ENCODE measurements at places on chromosomes 4 and X.
A peak's percentile ranks its signal among the peaks of the same experiment; 100 is the strongest.

GRCh38 chrX:152641996-152642395 is 4.3 kb downstream of the GABRQ start:
- peak; percentile 5 for DNase-seq

DNA sequence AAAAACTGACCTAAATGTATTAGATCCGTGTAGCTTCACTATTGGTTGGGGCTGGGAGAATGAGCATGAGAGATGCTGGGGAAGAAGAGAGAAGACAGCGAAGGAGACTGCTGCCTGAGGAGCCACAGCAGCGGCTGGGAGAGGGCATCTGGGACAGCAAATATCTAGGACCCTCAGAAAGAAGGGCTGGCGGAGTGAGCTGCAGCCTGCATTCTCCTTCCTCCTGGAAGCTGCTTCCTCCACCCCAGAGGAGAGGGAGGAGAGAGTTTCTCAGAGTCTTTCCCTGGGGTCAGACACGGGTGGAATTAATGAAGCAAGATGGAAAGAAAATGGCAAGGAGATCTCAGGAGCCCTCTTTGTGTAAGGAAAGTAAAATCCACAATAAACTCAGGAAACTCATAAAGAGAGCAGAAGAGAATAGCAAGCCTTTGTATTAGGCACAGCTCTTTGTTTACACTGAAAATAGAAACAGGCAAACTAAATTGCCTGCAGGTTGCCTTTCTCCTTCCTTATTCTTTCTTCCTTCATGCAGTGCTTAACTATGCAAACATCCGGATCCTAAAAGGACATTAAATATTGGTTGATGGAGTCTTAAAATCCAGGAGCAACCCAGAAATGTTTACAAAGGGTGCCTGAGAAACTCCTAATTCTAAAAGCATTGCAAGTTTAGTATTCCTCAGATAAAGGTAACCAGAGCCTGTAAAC is 130.3 kb upstream of the GALNT7 start:
- no peak for DNase-seq

DNA sequence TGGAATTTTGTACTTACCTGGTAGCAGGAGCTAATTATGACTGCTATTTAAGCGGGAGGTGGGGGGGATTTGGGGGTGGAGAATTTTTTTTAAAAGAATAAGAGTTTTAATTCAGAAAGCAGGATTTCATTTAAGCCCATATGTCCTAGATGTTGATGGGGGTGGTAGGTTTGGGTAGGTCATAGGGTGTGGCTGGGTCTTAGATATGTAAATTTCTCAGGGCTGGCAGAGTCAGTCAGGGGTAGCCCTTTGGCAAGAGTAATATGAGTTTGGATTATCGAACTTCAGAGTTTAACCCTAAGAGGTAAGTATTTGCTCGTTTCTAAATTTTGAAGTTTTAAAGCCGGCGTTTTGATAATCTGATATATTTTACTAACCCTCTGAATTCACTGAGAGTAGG is 35.2 kb upstream of the COX18 start:
- DNase-seq = no peak

DNA sequence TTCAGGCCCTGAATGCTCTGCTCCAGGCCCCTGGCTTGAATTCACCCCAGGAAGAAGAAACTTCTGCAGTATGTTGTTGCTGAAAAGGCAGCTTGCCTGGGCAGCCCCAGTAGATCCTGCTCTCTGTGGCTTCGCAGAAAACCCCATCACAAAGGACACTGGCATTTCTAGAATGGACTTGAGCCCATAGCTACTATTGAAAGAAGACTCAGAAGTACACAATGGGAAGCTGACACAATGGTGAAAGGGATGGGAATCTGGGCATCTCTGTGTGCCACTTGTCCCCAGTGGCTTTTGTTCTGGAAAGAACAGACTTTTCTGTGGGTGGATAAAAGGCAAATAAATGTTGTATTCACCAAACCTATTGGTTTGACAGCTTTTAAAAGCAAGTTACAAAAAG is 67.4 kb upstream of the SCML1 start:
- DNase-seq = no peak

DNA sequence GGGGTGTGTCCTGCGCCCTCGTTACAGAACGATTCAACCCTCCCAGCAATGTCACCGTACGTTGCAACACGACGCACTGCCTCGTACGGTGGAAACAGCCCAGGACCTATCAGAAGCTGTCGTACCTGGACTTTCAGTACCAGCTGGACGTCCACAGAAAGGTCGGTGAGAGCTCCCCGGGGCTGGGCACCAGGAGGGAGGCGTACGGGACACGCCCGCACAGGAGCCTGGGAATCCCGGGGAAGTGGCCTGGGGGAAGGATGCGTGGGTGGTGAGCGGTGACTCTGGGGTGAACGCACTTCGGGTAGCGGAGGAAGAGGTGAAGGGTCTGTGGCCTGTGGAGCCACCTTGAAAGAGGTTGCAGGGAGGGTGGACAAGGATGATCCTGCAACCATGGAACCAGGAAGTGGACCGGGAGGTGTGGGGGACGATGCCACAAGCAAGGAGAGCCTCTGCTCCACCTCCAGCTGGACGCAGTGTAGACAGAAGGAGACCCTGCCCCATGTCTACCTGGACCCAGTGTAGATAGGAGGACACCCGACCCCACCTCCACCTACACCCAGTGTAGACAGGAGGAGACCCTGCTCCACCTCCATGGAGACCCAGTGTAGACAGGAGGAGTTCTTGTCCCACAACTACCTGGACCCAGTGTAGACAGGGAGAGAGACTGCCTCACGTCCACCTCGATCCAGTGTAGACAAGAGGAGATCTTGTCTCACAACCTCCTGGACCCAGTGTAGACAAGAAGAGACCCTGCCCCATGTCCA is 25.9 kb downstream of the CSF2RA start:
- no peak for DNase-seq

DNA sequence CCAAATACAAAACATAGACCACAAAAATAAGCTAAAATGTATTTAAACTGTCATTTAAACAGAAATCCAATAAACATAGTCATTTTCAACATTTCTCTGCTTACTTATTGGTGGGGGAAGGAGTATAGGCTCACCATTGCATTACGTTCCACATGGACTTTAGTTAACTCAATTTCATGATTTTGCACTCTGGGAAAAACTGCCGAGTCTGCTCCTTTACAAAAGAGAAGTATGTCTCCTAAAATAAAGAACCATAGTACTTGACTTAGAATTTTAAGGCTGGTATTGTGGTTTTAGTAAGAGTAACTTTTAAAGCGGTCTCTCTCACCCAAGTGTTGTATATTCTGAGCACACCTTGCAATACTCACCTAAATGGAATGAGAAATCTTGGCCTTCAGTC is 75.1 kb upstream of the MCF2 start:
- no peak for DNase-seq

DNA sequence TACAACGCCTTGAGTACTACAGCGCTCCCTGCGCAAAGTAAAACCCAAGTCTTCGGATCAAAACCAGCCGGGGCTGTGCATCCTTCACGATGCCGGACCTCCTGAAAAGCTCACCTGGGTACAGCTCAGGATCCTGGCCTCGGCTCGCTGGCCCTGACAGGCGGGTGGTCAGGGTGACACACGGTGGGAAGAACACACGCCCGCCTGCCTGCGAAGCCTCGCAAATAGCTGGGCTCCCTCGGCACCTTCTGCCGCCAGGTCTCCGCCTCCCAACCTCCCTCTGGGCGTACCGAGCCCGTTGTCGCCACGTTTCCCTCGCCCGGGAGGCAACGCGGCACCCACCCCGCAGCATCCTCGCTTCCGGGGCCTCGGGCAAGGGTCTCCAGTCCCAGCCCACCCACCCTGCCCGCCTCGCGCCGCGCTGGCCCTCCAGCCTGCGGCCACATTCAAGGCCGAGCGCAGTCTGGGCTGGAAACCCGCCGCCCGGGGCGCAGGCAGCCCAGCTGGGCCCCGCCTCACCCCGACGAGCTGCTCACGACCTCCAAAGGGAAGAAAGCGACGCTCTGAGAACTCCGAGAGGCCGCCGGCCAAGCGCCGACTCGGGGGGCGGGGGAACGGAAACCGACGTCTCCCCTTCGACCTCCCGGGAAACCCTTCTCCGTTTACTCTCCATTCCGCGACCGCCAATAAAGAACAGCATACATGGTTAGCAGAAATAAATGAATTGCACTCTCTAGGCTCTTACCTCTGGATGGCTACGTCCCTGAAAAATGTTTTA is 511 bp downstream of the PPM1K start:
- DNase-seq = peak; percentile 78

DNA sequence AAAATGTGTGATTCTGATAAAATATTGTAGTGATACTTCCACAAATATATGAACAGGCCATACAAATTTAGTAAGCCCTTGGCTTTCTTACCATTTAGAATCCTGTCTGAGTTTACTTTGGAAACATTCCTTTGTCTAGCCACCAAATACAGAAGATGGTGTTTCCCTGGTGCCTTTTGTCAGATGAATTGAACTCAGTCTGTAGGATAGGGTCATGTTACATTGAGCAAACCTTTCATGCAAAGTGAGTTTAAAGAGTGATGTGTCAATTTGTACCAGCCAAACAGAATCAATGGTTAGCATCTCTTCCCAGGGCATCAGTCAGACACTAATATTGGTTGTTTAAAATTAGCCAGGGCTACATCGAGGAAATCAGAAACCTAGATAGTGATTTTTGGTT is 1443.4 kb downstream of the ARAP2 start:
- DNase-seq = no peak

GRCh38 chr4:75831856-75832405 is 70.3 kb downstream of the PPEF2 start:
- no peak for DNase-seq

DNA sequence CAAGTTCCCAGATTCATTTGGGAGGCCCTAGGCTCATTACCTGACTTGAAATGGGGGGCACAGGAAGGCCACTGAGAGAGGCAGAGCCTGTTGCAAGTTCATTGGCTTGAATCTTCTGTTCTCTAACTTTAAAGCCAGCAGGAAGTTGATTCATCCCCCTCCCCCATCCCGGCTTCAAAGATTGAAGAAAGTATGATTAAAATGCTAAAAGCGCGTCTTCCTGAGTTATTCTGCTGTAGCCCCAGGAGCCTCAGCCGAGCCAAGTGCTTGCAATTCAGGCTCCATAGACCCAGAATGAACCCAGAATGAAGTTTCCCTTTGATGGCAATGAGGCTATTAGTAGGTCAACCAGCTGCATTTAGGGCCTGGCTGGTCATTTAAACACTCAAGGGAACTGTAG is 14.7 kb downstream of the CHST7 start:
- DNase-seq = peak; percentile 23

- no peak for DNase-seq
Observed at GRCh38 chr4:26476545-26476944, 13.7 kb downstream of the CCKAR start.

GRCh38 chr4:36322921-36323354 is 41.5 kb downstream of the DTHD1 start:
- no peak for DNase-seq

- DNase-seq = no peak
Observed at GRCh38 chr4:87388901-87389300, 2.1 kb downstream of the HSD17B11 start.

DNA sequence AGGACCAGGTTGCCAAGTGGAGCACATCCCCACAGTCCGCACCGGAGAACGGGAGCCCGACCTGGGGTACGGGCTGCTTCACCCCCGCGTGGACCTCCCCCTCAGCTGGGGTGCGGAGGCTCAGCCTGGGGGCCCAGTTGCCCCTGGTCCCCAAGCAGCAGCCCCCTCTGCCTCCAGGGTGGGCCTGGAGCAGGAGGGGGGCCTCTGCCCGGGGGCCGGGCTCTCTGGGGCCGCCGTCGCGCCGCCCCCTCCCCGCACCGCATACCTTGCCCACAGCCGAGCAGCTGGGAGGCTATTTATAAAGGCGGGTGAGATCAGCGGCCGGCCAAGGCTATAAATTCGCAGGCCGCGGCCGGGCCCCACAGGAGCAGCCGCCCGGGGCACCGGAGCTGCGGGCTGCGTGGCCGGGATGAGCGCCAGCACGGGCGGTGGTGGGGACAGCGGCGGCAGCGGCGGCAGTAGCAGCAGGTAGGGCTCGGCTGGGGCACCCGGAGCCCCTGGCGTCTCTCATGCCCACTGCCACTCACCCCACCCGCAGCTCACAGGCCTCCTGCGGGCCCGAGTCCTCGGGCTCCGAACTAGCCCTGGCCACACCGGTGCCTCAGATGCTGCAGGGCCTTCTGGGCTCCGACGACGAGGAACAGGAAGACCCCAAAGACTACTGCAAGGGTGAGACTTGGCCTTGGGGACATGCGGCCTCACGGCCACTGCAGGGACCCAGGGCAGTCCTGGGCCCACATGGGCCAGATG is at the start of gene SRPK3:
Gene SRPK3 (plus strand): TSS at position 364 of the 750 bp plus-strand sequence. CDS start 46 bp downstream, at position 410.
- DNase-seq = peak; percentile 7

DNA sequence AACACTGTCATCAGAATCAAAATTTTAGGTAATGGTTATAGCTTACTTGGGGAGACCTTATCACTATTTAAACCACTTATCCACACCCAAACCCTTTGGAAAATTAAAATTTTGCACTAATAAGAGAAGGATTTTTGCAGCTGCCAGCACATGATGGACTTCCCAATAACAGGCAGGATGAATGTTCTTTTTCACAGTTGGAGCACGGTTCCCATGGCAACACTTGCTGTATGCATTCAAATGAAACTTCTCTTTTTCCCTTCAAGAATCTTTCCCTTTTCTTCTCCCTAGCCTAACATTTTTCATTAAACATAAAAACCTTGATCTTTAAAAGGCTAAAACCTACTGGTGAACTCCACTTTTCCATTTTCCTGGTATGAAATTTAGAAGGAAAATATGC is 768.2 kb downstream of the KCTD8 start:
- no peak for DNase-seq

GRCh38 chr4:91019513-91019912 is 892.3 kb downstream of the CCSER1 start:
- no peak for DNase-seq

GRCh38 chr4:26133840-26134239 is 187.0 kb upstream of the RBPJ start:
- no peak for DNase-seq

- no peak for DNase-seq
Observed at GRCh38 chrX:13293700-13294099, 26.2 kb downstream of the ATXN3L start.

DNA sequence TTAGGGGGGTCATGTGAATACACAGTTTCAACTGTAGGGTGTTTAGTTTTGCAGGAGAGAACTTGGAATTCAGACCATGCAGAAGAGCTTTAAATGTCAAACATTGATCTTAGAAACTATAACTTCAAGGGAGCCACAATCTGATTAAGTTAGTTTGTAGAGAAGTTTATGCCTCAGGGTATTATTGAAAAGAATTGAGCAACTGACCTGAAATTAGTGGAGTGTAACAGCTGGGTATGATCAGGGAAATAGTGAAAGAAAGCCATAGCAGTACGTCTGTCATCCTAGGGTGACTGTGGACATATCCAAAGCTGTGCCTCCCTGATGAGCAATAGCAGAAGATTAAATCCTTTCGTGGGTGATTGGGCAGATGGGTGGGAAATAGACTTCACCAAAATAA is 63.8 kb downstream of the FAM47B start:
- DNase-seq = peak; percentile 10

DNA sequence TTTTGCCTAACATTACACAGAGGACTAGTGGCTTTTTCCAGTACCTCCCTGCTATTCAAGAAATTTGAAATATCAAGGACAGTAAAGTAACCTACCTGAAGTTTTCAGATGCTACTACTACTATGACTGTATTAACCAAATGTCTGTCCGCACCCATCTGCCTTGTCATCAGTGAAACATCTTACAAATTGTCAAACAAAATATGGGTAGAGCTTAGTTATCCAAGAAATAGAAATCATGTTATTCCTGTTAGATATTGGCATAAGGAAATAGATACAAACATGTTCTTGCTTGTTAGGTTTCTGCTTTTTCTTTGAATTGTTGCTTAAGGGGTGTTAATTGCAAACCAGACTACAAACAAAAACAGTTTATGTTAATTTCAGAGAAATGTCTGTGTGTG is 63.9 kb downstream of the PLS3 start:
- DNase-seq = no peak
